ENCODE measurements at places on chromosomes 7 and 10.

DNA sequence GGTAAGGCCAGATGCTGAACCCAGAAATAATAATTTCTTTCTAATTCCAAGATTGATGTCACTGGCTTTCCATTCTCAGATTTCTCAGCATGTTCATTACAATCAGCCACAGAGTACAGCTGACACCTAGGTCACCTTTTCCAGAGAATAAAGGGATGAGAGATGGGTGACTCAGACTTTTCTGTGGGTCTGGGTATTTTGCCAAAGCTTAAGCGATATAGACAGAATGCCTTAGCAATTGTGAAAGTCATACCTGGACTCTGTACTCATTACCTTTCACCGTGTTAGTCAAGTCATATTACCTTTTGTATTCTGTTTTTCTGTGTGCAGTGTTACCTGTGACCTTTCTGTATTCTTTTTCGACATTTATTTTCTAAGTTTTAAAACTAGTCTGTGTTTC lies 10.6 kb upstream of the PRTFDC1 start:
- DNase-seq, result peak; percentile 39

DNA sequence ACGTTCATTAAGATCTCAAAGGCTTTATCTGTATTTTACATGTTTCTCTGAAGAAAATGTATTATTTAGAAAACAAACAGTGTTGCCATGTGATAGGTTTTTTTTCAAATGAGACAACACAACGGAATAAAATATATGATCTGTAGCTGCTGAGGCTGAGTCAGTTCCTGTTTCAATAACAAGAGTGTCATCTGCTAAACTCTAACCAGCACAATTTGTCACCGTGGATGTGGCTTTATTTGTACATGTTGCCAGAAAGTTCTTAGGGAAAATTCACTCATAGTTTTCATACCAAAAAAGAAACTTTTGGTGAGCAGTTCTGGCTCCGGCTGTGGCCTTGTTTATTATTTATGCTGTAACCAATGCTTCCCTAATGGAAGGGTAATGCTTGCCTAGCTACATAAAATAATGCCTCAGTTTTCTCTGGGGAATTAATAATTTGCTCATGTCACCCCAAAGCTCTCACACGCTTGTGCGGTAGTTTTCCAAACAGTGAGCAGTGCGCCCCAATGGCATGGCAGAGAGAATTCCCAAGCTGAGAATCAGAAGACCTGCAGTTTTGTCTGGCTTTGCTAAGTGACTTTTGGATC lies 20.3 kb upstream of the KLF6 start:
- no peak for DNase-seq

- no peak for DNase-seq
These were observed 751.1 kb downstream of the GRM8 start for GRCh38 chr7:126501617-126502016.

- no peak for DNase-seq
These were observed 61.6 kb upstream of the GPR26 start for GRCh38 chr10:123604506-123604905.

DNA sequence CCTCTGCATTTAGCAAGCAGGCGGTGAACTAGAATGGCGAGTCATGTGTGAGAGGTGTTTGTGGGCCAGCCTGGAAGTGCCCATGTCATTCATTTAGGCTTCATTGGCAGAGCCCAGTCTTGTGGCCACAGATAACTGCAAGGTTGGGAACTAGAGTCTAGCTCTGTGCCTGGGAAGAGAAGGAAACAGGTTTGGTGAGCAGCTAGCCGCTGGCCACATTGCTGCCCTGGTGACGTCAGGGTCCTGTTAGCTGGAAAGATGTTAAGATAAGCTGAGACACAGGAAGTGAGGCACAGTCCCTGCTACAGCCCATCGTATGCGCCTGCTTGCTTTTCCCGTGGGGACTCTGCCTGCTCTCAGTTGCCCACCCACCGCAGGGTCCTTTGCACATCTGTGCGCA lies 185.5 kb downstream of the CAMK1D start:
- peak; percentile 28 for DNase-seq

GRCh38 chr7:11181590-11181989 lies 207.9 kb downstream of the PHF14 start:
- DNase-seq, result no peak

DNA sequence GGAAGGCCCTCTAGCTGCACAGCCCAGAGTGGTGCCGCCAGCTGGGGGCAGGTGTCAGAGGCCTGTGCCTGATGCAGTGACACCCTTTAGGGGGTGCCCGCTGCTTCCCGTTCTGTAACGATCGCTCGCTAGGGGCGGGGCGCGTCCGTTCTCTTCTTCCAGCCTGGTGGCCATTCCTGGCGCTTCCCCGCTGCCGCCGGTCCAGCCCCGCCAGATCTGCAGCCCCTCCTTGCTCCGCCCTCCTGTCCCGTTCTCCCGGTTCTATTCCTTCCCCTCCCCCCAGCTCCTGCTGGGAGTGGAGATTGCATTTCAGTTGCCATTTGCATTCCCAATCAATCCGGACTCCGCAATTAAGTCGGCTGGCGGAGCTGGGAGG lies 39.2 kb downstream of the AGAP3 start:
- DNase-seq, result no peak

- no peak for DNase-seq
These were observed 5.0 kb downstream of the TSPAN33 start for GRCh38 chr7:129149511-129149910.
